ENCODE measurements at places on chromosomes 1 and 21.

DNA sequence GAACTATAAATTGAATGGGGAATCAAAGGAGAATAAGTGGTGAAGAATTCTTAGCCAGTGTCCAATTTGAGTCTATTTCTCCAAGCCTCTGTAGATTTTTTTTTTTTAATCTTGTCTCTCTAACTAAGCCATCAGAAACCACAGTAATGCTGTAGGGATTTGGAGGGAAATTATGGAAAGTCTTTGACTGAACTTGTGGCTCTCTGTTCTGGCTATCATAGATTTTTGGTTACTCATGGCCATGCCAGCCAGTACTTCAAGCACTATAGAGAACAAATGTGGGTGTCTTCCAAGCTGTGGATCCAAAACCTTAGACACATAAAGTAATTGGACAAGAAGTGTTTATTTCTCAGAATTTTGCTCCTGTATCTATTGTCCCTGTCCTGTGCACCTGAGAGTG, 147.9 kb downstream of the LRRC40 start:
- DNase-seq: no peak

GRCh38 chr1:48556186-48556850, 84.3 kb upstream of the SPATA6 start:
- DNase-seq: no peak

- no peak for DNase-seq
Measured at GRCh38 chr1:183571678-183572268, 18.5 kb downstream of the NCF2 start.

DNA sequence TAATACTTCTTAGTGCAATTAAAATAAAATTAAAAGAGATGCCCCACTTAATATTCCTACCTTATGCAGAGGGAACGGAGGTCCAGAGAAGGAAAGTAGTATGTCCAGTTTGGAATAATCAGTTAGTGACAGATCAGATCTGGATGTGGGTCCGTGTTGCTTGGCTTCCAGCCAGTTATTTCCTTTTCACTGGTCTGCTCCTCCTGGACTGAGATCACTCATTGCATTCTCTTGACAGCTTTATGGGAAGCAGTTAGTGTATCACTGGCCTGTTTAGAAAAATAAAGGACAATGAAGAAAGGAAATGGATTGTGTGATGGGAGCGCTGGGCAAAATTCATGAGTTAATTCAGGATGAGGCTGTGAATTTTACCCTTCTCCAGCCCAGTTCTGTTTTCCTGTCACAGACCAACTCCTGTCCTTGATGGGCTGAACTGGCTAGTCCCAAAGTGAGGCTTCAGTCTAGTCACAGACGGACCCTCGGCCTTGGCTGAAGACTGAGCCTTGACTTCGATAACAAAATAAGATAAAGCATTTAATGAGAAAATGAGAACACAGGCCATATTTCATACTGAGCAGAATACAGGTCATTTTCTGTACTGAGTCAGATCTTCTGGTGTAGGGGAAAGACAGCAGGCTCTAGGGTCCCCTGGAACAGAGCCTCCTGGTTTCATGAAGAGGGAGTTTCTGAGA, 85.2 kb upstream of the TRABD2B start:
- no peak for DNase-seq
